CD8-positive, alpha-beta memory T cell (primary cell): ENCODE measurements at places on chromosomes 12 and 14.

GRCh38 chr12:124509676-124510300, 57.6 kb downstream of the NCOR2 start:
- DNase-seq = no peak

- DNase-seq = no peak
Measured at GRCh38 chr12:47147739-47148138, 68.0 kb upstream of the AMIGO2 start.

DNA sequence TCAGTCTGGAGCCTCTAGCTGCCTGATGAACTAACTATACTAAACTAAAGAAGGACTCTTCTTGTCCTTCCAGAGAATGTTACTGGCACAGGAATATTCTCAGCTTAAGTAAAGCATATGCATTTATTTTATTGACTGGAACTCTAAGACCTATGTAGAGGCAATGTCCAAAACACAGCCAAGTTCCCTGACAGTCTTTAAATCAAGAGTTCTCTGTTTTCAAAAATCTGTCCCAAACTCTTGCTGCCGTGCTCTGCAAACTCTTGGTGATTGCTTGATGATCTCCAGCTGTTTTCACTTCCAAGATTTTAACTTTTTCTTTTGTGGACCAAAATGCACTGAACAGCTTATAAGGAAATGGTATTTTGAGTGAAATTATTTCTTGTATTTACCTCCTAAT, 67.5 kb upstream of the DAAM1 start:
- DNase-seq = no peak

GRCh38 chr12:62021808-62022207, 238.4 kb upstream of the USP15 start:
- no peak for DNase-seq

DNA sequence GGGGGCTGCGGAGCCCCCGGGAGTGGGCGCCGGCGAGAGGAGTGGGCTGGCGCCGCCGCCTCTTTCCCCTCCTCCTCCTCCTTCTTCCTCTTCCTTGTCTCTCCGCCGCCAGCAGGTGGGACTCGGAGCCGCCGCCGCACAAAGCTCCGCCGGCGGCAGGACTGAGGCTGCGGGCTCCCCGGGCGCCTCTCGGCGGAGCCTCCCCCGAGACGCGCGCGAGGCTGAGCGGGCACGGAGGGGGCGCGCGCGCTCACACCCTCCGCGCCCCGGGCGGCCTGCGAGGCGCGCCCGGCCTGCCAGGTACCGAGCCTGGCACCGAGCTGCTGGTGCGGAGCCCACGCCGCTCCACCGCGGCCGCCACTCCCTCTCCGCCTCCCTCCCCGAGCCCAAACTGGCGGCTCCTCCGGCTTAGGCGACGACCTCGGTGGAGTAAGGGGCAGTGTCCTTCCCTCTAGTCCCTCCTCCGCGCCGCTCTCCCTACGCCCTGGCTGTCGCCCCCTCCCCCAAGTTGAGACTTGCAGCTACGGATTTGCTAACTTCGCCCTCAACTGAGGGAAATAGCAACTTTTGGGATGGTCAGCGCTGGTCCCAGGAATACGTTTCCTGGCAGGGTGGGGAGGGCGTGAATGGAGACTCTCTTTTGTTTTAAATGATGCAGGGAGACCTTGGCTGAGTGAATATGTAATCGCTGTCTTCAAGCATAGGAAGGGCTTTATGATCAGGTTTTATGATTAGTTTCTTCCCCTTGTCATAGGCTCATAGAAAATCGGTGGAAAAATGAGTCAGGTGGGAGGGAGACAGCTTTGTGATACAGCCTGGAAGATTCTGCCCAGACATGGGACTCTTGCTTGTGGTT, 199.5 kb upstream of the CAND1 start:
- no peak for DNase-seq

- peak; percentile 37 for DNase-seq
Measured at GRCh38 chr12:108730365-108731104, 783 bp downstream of the CORO1C start.

GRCh38 chr14:23663711-23664110, 27.5 kb downstream of the DHRS2 start:
- DNase-seq = no peak

GRCh38 chr14:36950812-36951211, 221.6 kb downstream of the SLC25A21 start:
- DNase-seq = no peak

- no peak for DNase-seq
Measured at GRCh38 chr14:77485256-77485655, 13.4 kb downstream of the ISM2 start.

GRCh38 chr14:26403760-26404159, 194.1 kb downstream of the NOVA1 start:
- DNase-seq = no peak

GRCh38 chr12:116233669-116234068, 43.8 kb downstream of the MED13L start:
- no peak for DNase-seq

- peak; percentile 30 for DNase-seq
Measured at GRCh38 chr14:50362764-50363713, 33.6 kb downstream of the CDKL1 start.

- no peak for DNase-seq
Measured at GRCh38 chr12:51036279-51036678, 10.1 kb upstream of the SLC11A2 start.

GRCh38 chr12:128662101-128662500, 161.7 kb downstream of the SLC15A4 start:
- no peak for DNase-seq

- no peak for DNase-seq
Measured at GRCh38 chr14:89537911-89538310, 120.9 kb upstream of the FOXN3 start.

DNA sequence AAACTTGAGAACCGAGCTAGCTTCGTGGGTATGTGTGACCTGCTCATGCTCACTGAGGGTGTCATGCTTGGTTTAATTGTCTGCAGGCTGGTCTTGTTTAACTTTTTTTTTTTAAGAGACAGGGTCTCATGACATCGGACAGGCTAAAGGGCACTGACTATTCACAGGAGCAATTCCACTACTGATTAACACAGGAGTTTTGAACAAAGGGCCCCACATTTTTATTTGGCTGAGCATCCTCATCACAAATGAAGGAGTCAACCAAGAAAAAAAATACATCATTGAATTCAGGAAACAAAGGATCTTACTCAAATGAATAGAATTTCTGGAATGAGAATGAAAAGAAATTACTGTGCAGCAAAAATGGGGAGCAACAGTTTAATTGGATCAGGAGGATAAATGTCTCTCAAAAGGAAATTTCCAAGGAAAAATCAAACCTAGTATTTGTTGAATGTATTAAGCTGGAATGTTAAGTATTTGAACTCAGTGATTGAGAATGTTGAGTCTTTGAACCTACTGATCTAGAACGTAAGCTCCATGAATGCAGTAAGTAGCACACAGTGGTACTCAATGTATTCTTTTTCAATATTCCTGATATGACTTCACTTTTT, 20.8 kb upstream of the PYROXD1 start:
- no peak for DNase-seq

DNA sequence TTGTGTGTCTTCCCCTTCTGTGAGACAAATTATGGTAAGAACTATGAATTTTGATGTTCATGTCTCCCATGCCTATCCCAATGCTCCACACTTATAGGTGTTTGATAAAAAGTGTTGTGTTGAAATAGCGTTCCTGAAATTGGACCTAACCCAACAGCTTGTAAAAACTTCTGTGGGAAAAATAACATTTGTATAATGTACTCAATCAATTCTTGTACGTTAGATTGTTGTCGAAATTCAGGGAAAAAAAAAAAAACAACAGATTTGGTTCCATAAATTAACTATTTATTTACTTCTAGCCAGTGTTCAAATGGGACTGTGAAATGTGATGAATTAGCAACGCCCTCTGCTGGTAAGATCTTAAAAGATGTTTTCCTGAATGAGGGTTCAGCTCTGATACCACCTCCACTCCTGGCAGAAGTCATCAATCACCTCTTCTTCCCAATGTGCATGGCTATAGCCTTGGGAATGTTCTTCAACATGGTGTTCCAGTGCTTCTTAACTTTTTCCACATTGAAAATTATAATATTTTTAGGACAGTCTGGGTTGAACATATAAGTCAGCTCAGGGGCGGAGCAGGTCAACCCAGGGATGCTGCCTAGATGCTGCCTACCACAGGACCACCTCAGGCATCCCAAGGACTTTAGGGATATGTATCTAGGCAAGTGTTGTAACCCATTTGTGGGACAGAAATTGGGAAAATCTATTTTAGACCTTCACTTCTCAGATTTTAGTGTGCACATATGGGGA, 170.6 kb downstream of the OTOGL start:
- no peak for DNase-seq

GRCh38 chr14:34029921-34030334, 79.1 kb upstream of the EGLN3 start:
- no peak for DNase-seq

- no peak for DNase-seq
Measured at GRCh38 chr12:45872446-45872845, 117.9 kb downstream of the SCAF11 start.

- no peak for DNase-seq
Measured at GRCh38 chr14:55328317-55328716, 57.1 kb downstream of the FBXO34 start.

GRCh38 chr12:109811624-109811995, 21.6 kb downstream of the TRPV4 start:
- no peak for DNase-seq

DNA sequence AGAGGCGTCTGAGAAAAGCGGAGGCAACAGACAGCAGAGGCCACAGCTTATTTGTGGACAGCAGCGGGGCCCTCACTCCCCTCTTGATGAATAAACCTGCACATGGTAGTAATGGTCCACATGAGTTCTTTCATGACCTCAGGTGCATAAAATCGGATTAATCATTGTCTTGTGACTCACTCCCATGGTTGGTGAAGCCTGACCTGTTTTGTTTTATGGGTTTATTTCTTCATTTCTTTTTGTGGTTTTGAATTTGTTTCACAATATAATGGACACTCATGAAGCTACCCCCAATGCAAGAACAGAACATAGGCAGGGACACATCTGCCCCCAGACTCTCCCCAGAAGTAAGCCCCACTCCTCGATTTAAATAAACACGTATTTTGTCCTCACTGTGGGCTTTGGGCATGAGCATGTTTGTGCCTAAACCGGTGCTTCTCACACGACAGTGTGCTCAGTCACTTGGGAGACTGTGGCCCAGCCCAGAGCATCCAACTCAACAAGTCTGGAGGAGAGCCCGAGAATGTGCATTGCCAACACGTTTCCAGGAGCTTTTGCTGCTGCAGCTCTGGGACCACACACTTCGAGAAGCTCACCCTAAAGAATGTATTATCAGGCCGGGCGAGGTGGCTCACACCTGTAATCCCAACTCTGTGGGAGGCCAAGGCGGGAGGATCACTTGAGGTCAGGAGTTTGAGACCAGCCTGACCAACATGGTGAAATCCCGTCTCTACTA, 116.1 kb downstream of the SCARB1 start:
- DNase-seq = no peak

DNA sequence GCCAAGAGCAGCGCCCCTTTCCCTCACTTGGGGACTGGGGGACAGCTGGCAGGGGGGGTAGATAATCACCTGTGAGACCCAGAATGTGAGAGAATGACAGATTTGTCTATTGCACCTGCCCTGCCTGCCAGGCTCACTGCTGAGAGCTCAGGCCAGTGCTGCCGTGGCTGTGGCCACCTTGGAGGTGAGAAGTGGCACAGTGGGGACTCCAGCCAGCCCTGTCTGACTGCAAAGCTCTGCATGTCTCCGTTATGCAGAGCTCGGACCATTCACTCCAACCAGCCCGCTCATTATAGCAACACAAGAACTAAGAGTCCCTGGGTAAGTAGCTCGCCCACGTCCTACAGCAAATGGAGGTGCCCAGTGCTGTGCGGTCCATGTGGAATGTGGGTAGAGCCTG, 88.8 kb downstream of the DICER1 start:
- DNase-seq = no peak

DNA sequence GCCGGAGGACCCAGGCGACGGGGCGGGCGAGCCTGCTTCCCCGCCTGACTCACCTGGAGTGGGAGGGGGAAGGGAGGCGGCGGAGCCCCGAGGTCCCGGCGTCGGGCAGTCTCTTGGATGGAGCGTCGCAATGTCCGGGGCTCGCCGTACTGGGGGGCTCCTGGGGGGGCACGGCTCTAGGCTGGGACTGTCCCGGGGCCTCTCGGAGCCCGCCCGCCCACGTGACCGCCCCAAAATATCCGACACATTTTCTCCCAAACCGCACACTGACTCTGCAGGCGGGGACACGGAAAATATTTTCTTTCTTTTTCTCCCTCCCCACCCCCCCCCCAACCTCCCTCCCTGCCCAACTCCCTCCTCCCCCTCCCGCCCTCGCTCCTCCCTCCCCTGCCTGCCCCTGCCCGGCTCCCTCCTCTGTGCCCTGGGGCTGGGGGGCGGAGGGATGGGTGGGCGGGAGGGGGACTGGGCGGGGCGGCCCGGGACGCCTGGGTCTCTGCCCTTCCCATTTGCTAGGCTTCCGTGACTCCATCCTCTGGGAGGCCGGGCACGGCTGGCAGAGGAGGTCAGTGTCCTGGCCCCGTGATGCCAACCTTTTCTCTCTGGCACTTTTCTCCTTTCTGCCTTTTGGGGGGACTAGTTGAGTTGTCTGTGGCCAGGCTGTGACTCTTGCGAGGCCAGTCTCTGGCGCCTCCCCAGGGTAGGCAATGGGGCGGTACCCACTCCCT, at the start of gene RARG:
Gene RARG, minus strand, starts transcription at position 289 of the 725 bp plus-strand sequence. CDS start 4,664 bp downstream, outside the sequence.
- peak; percentile 57 for DNase-seq

- no peak for DNase-seq
Measured at GRCh38 chr14:53683229-53683628, 273.4 kb downstream of the BMP4 start.

DNA sequence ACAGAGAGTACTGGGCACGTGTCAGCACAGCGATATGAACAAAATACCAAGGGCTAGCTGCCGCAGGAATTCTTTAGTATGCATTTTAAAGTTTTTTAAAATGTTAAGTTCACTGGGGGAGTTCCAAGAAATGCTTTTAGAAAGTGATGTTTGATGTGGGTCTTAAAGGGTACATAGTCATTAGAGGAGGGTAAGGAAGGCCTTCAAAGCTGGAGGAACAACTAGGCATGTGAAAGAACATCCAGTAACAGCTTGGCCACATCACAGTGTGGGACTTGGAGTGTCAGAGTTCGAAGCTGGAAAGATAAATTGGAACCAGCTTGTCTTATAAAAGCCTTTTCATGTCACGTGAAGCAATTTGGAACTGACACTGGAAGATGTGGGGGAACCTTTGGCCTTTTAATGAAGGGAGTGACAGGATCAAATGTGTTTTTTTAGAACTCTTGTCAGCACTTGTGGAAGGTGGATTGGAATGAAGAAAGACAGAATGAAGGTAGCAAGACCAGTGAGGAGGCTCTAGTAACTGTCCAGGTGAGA, 57.7 kb downstream of the WDR20 start:
- no peak for DNase-seq
